Central memory CD8-positive, alpha-beta T cell (primary cell): ENCODE measurements at places on chromosomes 1 and 21.

DNA sequence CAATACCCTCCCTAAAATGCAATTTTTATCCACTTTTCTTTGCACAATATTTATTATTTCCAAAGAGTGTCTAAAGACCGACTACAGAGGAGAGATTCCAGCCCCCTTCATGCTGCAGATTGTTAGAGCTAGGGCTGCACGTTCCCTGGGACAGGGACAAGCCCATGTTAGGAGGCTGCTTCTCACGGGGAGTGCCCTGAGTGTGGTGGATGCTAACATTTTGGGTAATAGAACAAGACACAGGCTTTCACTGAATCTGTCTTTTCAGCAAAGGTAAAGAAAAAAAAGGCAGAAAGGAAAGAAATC is 125.4 kb downstream of the RIPK4 start:
- H3K27me3 ChIP-seq: peaks cover 32% of the 10 kb centered on the region
- H3K4me3 ChIP-seq: no peak overlapping the region
- DNase-seq: no peak
- no peak overlapping the region for H3K27ac ChIP-seq
- no peaks in the 10 kb centered on the region for H3K4me1 ChIP-seq

- H3K4me3 ChIP-seq: no peak overlapping the region
- H3K27ac ChIP-seq: no peak overlapping the region
- no peaks in the 10 kb centered on the region for H3K36me3 ChIP-seq
- no peaks in the 10 kb centered on the region for H3K4me1 ChIP-seq
- DNase-seq: no peak
These were observed 27.5 kb downstream of the EDN2 start for GRCh38 chr1:41456847-41457540.

- no peak overlapping the region for H3K27ac ChIP-seq
- no peaks in the 10 kb centered on the region for H3K4me1 ChIP-seq
- no peak for DNase-seq
- H3K36me3 ChIP-seq: no peaks in the 10 kb centered on the region
- no peak overlapping the region for H3K4me3 ChIP-seq
These were observed 139.6 kb upstream of the NRIP1 start for GRCh38 chr21:15204140-15204969.

DNA sequence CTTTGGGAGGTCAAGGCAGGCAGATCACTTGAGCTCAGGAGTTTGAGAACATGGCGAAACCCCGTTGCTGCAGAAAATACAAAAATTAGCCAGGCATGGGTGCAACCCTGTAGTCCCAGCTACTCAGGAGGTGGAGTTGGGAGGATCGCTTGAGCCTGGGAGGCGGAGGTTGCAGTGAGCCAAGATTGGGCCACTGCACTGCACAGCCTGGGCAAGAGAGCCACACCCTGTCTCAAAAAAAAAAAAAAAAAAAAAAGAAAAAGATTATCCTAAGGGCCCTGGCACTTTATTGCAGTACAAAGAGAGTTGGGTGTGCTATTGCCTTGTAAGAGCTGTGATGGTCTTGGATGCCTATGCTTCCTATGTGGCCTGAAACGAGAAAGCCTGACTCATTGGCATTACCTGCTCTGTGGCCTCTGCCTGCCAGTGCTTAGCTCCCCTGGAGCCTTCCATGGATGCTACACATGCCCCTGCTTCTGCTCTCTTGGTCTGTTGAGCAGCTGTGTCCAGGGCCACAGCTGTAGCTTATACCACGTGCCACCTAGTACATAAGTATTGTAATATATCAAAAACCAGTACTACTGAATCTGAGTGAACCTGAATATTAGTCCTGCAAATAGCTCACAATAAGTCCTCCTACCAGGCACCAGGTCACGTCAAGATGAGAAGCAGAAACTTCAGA is 45.8 kb downstream of the DNAJC6 start:
- no peaks in the 10 kb centered on the region for H3K4me1 ChIP-seq
- H3K36me3 ChIP-seq: no peaks in the 10 kb centered on the region
- no peak overlapping the region for H3K27ac ChIP-seq
- H3K27me3 ChIP-seq: no peaks in the 10 kb centered on the region
- no peak overlapping the region for H3K4me3 ChIP-seq
- no peak for DNase-seq

GRCh38 chr1:174898102-174898797 is 101.5 kb upstream of the CACYBP start:
- H3K4me3 ChIP-seq: no peak overlapping the region
- H3K4me1 ChIP-seq: no peaks in the 10 kb centered on the region
- peaks cover 7% of the 10 kb centered on the region for H3K36me3 ChIP-seq

- no peak overlapping the region for H3K27ac ChIP-seq
- no peak overlapping the region for H3K4me3 ChIP-seq
- DNase-seq: no peak
These were observed 58.9 kb downstream of the RHOU start for GRCh38 chr1:228794173-228794572.

DNA sequence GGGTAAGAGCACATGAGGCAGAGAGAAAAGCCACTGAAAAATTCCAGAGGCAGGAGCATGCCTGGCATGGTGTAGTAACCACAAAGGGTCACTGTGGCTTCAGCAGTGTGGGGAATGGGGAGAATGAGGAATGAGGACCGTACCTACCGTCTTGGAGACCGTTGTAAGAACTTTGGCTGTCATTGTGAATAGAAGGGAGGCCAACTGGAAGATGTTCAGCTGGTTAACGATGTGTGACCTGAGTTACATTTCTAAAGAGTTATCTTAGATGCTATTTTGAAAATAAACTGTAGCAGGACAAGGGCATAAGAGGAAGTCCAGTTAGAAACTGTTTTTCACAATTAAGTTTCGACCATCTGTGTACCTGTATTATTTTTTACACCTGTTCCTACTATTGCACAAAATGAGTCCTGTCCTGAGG is 365.5 kb upstream of the SGIP1 start:
- H3K27ac ChIP-seq: no peak overlapping the region
- DNase-seq: no peak
- H3K36me3 ChIP-seq: no peaks in the 10 kb centered on the region
- H3K4me1 ChIP-seq: no peaks in the 10 kb centered on the region
- H3K27me3 ChIP-seq: peaks cover 43% of the 10 kb centered on the region

DNA sequence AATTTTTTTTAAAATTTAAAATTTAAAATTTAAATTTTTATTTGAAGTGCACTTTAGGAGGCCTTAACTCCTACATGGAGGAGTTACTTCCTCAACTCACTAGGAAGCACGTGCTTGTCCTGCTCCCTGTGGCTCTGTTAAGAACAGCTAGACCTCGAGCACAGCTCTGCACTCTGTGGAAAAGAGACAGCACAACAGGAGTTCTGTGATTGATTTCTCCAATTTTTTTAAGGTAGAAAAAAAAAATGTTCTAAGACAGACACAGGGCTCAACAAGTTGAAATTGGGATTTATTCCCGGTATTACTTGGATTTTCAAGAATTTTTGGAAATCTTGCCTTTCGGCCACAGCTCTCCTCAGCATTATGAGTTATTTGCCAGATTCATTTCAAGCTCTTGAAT is 356.6 kb upstream of the LYPLAL1 start:
- no peak overlapping the region for H3K27ac ChIP-seq
- no peak for DNase-seq
- H3K36me3 ChIP-seq: no peaks in the 10 kb centered on the region
- H3K4me3 ChIP-seq: no peak overlapping the region
- H3K27me3 ChIP-seq: no peaks in the 10 kb centered on the region
- no peaks in the 10 kb centered on the region for H3K4me1 ChIP-seq

- DNase-seq: no peak
- H3K27ac ChIP-seq: no peak overlapping the region
- H3K4me3 ChIP-seq: no peak overlapping the region
- peaks cover 5% of the 10 kb centered on the region for H3K4me1 ChIP-seq
These were observed 370 bp downstream of the PERM1 start for GRCh38 chr1:981491-981954.

DNA sequence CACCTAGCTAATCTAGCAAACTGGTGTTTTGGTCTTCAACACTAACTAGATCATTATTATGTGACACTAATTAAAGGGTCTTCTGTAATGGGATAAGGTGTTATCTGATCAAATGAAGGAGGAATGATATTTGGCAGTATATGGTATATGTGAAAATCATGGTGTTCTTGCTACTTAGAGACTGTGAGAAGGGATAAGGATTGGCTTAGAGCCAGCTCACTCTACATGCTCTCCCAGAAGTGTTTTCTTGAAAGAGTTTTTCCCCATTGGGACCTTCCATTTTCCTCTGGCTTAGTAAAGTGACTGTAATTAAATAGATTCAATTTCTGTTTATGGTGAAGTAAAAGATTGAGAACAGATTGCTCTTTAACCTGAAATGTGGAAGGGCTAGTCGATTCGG is 71.2 kb upstream of the RGL1 start:
- peaks cover 9% of the 10 kb centered on the region for H3K27me3 ChIP-seq
- no peak overlapping the region for H3K27ac ChIP-seq
- H3K4me1 ChIP-seq: no peaks in the 10 kb centered on the region
- H3K36me3 ChIP-seq: no peaks in the 10 kb centered on the region
- no peak overlapping the region for H3K4me3 ChIP-seq

GRCh38 chr1:75543705-75544104 is 67.2 kb downstream of the SLC44A5 start:
- H3K4me1 ChIP-seq: no peaks in the 10 kb centered on the region
- no peaks in the 10 kb centered on the region for H3K27me3 ChIP-seq
- no peaks in the 10 kb centered on the region for H3K36me3 ChIP-seq
- no peak overlapping the region for H3K27ac ChIP-seq
- DNase-seq: no peak

DNA sequence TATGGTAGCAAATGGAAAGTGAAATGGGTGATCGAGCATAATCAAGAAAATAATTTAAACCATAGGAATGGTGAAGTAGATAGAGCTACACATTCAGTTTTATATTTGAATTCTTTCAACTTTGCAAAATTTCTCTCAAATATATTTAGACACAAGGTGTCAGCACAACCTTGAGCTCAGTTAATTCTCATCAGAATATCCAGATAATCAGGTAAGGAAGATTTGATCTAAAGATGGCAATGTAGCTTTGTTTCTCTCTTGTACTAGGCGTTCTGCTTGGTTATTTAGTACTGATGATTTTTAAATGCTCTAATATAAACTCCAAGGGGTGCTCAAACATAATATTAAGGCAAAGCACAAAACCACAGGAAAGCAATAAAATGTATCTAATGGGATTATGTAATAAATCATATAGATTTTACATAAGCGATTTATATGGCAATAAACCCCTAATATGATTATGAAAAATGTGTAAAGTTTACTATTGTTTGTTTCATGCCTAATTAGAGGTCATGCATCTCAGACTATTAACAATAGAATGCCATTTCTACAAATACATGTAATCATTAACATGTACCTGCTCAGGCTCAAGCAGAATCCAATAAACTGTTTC is 32.4 kb upstream of the SERTAD4 start:
- no peaks in the 10 kb centered on the region for H3K36me3 ChIP-seq
- no peak overlapping the region for H3K4me3 ChIP-seq
- DNase-seq: no peak
- no peak overlapping the region for H3K27ac ChIP-seq
- H3K27me3 ChIP-seq: peaks cover 8% of the 10 kb centered on the region
